Fibroblast of pulmonary artery (primary cell): ENCODE measurements at places on chromosomes 6 and 20.

DNA sequence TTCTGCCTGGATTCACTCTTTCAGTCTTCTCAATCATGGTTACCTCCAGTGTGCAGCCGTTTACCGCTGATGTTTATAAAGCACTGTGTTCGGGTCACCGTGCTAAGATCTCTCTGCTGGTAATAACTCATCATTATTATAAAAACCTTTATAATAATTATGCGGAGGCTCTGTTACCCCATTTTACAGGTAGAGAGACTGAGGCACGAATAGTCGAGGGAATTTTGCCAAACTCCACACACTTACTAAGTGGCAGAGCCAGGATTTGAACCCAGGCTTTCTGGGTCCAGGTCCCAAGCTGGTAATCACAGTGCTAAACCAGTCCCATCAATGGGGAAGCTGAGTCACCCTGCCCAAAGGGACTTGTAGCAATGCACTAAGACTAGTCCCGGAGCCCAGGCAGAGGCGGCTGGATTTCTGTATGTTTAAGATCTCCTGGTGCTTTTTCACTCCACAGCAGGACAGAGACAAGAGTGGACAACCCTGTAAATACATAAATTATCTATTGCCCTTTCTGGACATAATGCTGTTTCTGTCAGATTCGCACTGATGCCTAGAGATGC is 48.1 kb downstream of the SYNJ2 start:
- no peak for DNase-seq

DNA sequence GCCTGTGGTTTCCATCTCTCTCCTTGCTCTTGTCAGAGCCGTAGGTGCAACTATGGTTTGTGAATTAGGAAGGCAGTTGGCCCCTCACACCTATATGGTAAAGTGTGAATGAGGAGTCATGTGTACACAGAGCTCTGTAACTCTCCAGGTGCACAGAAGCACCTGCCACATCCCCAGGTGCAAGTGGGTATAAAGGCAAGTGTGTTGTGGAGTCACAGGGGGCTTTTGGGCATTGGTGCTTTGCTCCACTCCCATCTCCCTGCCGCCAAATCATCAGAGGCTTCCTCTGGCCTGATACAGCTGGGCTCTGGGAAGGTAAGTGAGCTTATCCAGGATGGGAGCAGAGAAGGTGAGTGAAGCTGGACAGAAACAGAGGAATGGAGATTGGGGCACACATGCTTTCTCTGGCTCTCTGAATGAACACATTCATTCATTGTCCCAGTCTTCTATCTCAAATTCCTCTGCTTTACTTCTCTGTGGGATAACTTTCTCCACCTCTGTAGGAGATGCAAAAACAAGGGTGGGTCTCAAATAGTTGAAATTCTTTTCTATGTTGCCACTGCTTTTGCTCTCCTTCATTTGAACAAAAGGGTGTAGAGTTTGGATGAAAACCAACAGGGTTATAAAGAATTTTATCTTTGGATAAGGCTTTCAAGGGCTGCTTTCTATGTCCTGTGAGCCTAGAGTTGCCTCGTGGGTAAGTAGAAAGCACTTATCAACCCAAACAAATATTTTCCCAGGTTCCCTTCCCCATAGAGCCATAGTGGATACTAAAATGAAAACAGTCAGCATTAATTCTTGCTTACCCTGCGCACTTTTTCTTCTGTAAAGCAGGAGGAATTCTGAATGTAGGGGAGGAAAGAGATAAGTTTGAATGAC is 45.0 kb upstream of the RIPOR2 start:
- peak; percentile 67 for DNase-seq

DNA sequence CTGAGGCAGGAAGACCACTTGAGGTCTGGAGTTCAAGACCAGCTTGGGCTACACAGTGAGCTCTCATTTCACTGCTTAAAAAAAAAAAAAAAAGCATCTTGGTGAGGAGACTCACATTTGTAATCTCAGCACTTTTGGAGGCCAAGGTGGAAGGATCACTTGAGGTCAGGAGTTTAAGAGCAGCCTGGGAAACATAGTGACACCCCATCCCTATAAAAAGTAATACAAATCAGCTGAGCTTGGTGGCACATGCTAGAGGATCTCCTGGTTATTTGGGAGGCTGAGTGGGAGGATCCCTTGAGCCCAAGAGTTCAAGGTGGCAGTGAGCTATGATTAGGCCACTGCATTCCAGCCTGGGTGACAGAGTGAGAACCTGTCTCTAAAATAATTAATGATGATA is 29.4 kb upstream of the SYNCRIP start:
- DNase-seq, result no peak

- DNase-seq, result no peak
These were observed 8.0 kb upstream of the RAET1E start for GRCh38 chr6:149905911-149906371.

GRCh38 chr6:65700561-65700960 is 6.5 kb downstream of the EYS start:
- DNase-seq, result no peak
